ENCODE measurements at places on chromosomes 4 and X.

DNA sequence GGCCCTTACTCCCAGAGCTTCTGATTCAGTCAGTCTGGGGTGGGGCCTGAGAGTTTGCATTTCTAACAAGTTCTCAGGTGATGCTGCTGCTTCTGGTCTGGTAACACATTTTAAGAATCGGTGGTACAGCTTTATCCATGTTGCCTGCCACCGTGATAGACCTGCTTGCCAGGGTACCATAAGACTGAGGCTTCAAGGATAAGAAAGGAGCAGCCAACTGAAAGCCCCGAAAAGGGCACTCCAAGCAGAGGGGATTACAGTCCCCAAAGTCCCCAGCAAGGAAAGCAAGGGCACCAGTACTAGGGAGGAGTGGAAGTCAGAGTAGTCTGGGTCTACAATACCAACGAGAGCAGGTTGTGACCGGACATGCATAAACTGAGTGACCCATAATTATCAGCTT lies 49.8 kb downstream of the APOO start:
- H3K4me3 ChIP-seq, result no peak overlapping the region
- no peak overlapping the region for H3K27ac ChIP-seq
- H3K4me1 ChIP-seq, result no peaks in the 10 kb centered on the region
- no peaks in the 10 kb centered on the region for H3K27me3 ChIP-seq
- DNase-seq, result no peak

- H3K4me1 ChIP-seq, result no peaks in the 10 kb centered on the region
- H3K27ac ChIP-seq, result no peak overlapping the region
- no peak for DNase-seq
- H3K27me3 ChIP-seq, result no peaks in the 10 kb centered on the region
- H3K4me3 ChIP-seq, result no peak overlapping the region
Measured at GRCh38 chr4:39231660-39232059, 49.3 kb downstream of the WDR19 start.

GRCh38 chr4:13452927-13453579 lies 31.1 kb downstream of the RAB28 start:
- peaks cover 11% of the 10 kb centered on the region for H3K36me3 ChIP-seq
- DNase-seq, result no peak
- H3K4me3 ChIP-seq, result no peak overlapping the region
- H3K27me3 ChIP-seq, result no peaks in the 10 kb centered on the region

- DNase-seq, result peak; percentile 63
- no peaks in the 10 kb centered on the region for H3K36me3 ChIP-seq
- H3K4me1 ChIP-seq, result no peaks in the 10 kb centered on the region
Measured at GRCh38 chr4:24470666-24471485, 113.5 kb downstream of the DHX15 start.

DNA sequence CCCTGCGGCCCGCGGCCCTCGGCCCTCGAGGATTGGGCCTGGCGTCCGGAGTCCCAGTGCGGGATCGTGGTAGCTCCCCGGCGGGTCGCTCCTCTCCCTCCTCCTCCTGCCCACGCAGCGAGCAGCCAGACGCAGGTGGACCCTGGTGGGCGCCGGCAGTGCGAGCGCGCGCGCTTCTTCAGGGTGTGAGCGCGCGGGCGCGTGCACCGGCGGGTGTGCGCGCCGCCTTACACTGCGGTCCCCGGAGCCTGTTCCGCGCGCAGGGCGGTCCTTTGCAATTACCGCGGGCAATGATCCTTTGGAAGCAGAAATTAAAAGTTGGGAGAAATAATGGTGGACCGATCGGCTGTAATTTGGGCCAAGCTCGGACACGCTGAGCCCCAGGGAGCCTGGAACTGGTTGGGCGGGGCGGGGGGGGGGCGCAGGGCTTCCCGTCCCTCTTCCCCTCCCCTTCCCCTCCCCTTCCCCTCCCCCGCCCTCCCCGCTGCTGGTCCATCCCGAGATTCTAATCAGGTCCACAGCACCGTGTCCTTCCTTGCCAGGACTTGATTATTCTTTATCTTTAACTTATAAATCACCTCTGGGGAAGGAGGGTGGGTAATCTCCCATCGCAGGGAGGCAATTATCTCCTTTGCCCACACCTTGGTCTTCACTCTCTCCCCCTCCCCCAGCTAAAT lies 1.6 kb upstream of the NKX1-1 start:
- no peaks in the 10 kb centered on the region for H3K36me3 ChIP-seq
- H3K27ac ChIP-seq, result no peak overlapping the region
- H3K4me3 ChIP-seq, result no peak overlapping the region
- H3K4me1 ChIP-seq, result no peaks in the 10 kb centered on the region
- DNase-seq, result peak; percentile 34
- H3K27me3 ChIP-seq, result peaks cover 76% of the 10 kb centered on the region

DNA sequence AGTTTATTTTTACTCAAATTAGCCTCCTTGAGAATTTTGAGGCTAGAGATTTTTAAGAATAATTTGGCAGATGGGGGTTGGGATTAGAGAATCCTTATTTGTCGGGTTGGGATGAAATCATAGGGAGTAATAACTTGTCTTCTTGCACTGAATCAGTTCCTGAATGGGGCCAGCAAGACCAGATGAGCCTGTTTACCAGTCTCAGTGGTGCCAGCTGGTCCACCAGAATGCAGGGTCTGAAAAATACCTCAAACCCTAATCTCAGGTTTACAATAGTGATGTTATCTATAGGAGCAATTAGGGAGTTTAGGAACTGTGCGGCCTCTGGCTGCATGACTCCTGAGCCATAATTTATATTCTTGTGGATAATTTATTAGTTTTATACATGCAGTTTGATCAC lies 705.9 kb upstream of the AGA start:
- no peak overlapping the region for H3K27ac ChIP-seq
- no peaks in the 10 kb centered on the region for H3K4me1 ChIP-seq
- no peak overlapping the region for H3K4me3 ChIP-seq
- H3K36me3 ChIP-seq, result no peaks in the 10 kb centered on the region
- H3K27me3 ChIP-seq, result no peaks in the 10 kb centered on the region

DNA sequence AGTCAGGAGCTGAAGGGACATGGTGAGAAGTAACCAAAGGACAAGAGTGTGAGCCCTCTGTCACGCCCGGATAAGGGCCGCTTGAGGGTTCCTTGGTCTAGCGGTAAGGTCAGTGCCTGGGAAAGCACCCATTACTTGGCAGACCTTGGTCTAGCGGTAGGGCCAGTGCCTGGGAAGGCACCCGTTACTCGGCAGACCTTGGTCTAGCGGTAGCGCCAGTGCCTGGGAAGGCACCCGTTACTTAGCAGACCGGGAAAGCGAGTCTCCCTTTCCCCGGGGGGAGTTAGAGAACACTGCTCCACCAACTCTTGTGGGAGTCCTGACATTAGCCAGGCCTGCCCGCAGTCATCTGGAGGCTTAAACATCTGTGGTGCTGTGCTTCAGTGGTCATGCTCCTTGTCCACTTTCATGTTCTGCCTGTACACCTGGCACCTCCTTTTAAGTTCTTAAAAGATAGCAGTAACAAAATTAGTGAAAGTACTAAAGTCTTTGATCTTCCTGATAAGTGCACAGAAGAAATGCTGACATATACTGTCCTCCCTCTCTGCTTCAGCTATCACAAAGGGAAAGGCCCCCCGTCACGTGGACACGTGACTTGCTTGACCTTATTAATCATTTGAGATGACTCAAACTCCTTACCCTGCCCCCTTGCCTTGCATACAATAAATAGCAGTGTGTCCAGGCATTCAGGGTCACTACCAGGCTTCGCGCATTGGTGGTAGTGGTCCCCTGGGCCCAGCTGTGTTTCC lies 9.3 kb upstream of the SEC24B start:
- no peaks in the 10 kb centered on the region for H3K27me3 ChIP-seq
- H3K36me3 ChIP-seq, result no peaks in the 10 kb centered on the region
- H3K4me1 ChIP-seq, result no peaks in the 10 kb centered on the region
- H3K4me3 ChIP-seq, result no peak overlapping the region
- H3K27ac ChIP-seq, result no peak overlapping the region

GRCh38 chrX:38166478-38167083 lies 54.1 kb downstream of the SRPX start:
- no peaks in the 10 kb centered on the region for H3K36me3 ChIP-seq
- no peak overlapping the region for H3K4me3 ChIP-seq
- H3K27me3 ChIP-seq, result no peaks in the 10 kb centered on the region
- H3K4me1 ChIP-seq, result no peaks in the 10 kb centered on the region
- no peak overlapping the region for H3K27ac ChIP-seq

- H3K27ac ChIP-seq, result no peak overlapping the region
- H3K27me3 ChIP-seq, result no peaks in the 10 kb centered on the region
- no peak for DNase-seq
- no peaks in the 10 kb centered on the region for H3K36me3 ChIP-seq
- peaks cover 7% of the 10 kb centered on the region for H3K4me1 ChIP-seq
- no peak overlapping the region for H3K4me3 ChIP-seq
Measured at GRCh38 chr4:92104506-92104905, 199.3 kb upstream of the GRID2 start.

DNA sequence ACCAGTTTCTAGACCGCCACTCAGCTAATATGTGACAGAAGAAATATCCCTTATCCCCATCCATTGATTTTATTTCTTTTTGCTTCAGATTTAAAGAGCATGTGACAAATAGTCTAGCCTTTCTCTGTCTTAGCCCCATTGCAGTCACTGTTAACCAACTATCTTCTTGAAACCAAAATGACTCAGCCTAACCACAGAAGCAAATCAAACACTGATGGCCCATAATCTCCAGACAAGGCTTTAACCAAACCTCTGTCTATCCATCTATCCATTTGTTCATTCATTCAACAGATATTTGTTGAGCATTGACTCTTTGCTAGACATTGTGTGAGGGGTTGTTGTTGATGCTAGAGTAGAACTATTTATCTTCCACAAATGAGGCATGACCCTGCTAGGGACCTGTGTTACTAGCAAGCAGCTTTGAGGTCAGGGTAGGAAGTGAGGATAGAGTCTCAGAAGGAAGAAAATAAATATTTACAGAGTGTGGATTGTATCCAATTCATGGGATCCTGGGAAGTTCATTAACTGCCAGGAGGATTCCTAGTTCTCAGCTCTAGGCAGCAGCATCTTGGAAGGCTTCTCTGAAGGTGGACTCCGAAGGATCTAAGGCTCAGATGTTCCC lies 22.5 kb downstream of the HNRNPH2 start:
- no peak overlapping the region for H3K4me3 ChIP-seq
- H3K27me3 ChIP-seq, result no peaks in the 10 kb centered on the region
- no peaks in the 10 kb centered on the region for H3K4me1 ChIP-seq
- H3K36me3 ChIP-seq, result no peaks in the 10 kb centered on the region
- peak overlapping the region; percentile 62 for H3K27ac ChIP-seq
- no peak for DNase-seq

DNA sequence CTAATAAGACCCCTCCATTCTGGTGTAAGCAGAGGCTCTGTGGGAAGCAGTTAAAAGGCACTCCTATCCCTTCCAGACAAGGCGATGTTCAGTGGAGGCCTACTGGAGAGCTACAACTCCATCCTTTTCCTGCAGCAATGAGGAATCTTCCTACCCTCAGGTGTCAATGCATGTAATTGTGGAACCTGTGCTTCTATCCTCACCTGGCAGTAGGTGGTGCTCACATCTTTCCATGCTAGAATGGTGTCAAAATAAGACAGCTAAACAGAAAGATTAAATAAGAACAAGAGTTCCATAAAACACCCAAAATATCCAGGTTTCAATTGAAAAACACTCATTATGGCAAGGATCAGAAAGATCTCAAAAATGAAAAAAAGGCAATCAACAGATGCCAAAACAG lies 224.6 kb downstream of the IL15 start:
- H3K27me3 ChIP-seq, result no peaks in the 10 kb centered on the region
- H3K4me3 ChIP-seq, result no peak overlapping the region
- H3K27ac ChIP-seq, result no peak overlapping the region
- H3K36me3 ChIP-seq, result no peaks in the 10 kb centered on the region

- H3K27ac ChIP-seq, result no peak overlapping the region
- H3K27me3 ChIP-seq, result no peaks in the 10 kb centered on the region
- H3K4me1 ChIP-seq, result peaks cover 31% of the 10 kb centered on the region
- peaks cover 66% of the 10 kb centered on the region for H3K36me3 ChIP-seq
Measured at GRCh38 chr4:10111067-10111801, 5.4 kb downstream of the WDR1 start.

DNA sequence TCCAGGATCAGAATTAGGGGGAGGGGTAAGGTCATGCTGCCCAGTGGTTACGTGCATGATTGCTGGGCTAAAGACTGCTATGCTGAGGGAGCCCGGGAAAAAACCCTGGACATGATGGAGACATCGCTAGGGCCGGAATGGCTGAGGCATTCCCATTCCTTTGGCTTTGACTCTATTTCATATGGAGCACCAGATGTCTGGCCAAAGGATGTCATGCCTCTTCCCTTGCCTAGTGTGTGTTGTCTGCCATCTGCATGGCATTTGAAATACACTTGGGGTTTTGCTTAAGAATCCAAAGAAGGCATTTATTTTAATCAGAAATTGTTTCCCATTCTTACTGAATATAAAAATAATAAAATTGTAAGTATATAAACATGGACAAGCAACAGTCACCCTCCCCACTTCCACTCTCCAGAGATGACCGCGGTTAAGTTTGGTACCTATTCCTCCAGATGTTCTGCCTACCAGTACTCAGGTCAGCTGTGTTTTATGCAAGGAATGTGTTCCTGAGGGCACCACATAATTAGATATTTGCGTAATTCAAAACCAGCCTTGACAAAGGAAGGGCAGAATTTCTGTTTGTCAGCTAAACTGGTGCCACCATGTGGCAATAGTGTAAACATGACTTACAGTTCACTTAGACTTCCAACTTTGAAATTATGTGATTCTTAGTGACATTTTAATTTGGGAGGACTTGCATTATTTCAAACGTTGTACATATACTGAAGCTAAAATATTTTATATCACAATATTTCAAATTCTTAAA lies 105.9 kb downstream of the CT47B1 start:
- 0 out of 2 replicates have a peak, but pooled peaks cover 5% of the 10 kb centered on the region for H3K4me1 ChIP-seq
- H3K36me3 ChIP-seq, result no peaks in the 10 kb centered on the region
- no peak overlapping the region for H3K4me3 ChIP-seq
- peak; percentile 19 for DNase-seq

- no peaks in the 10 kb centered on the region for H3K4me1 ChIP-seq
- peak overlapping the region; percentile 69 for H3K4me3 ChIP-seq
- peaks cover 48% of the 10 kb centered on the region for H3K27me3 ChIP-seq
Measured at GRCh38 chr4:30717208-30718020, 2.8 kb upstream of the PCDH7 start.

Measured in SK-N-SH (cell line).